NCI-H510A (cell line): ENCODE measurements at places on chromosomes 3 and 15.

GRCh38 chr3:71247221-71247957, 336.1 kb downstream of the FOXP1 start:
- peak; percentile 7 for DNase-seq

DNA sequence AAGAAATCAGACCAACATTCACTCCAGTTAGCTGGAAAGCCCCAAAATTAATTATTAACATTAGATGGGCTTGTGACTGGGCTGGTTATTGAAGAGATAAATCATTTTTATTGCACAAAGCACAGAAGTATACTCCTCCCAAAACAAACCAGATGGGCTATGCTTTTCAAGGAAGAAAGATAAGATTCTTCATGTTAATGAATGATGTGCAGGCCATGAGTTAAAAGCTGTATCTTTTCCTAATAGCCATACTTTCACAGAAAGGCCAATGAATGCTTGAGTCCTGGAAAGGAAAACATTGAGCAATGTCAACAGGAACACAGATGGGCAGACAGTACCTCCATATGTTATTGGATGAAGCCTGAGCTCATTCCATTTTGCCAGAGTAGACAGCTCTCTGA, 55.4 kb downstream of the OCA2 start:
- no peak for DNase-seq

DNA sequence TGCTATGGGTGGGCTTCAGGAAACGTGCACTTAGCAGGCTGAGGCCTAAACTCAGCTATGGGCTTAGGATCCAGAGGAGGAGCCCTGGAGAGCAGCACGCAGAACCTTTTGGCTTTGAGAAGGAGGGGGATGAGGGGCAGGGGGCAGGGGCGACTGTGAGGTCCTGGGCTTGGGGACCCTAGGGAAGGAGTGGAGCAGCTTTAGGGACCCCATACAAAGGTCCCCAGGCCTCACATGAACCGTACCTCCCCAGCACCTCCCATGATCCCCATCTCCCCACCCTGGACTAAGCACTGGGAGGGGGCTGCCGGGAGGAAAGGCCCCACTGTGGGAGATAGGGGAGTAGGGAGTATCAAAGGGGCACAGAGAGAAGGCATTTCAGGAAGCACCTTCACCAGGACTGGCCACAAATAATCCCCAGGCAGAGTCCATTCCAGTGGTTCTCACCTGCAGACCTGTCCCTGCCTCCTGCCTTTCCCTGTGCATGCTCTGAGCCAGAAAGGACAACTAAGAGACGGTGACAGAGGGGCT, 62.0 kb upstream of the KLF13 start:
- DNase-seq = no peak

GRCh38 chr3:131821191-131821762, 213.5 kb downstream of the CPNE4 start:
- DNase-seq = no peak

- DNase-seq = no peak
Observed at GRCh38 chr15:98729446-98730042, 81.2 kb downstream of the IGF1R start.

DNA sequence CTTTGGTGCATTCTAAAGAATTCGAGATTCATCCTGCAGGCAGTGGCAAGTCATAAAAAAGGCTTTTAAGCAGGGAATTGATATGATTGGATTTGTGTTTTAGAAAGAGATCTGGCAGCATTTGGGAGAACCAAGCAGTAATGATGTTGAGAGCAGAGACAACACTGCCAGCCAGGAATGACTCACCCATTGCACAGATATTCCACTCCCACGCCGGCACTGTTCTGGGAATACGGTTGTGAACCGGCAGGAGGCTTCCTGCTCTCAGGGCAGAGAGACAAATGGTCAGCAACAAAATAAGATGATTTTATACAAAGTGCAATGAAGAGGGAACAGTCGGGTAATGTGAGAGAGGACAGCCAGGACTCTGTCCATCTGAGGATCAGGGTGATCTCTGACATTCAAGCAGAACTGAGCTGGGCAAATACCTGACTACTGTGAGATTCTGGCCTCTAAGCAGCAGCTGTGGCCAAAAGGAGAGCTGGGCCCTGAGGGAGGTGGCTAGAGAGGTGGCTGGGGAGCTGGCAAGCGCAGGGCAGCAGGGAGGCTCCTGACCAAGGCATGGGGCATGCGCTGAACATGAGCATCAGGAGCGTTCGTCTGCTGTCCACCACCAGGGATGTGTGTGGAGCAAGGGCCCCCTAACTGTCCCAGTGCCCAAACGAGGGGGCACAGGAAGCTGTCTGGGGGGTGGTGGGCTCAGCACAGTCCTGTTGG, 56.1 kb upstream of the PLXNA1 start:
- DNase-seq = no peak

DNA sequence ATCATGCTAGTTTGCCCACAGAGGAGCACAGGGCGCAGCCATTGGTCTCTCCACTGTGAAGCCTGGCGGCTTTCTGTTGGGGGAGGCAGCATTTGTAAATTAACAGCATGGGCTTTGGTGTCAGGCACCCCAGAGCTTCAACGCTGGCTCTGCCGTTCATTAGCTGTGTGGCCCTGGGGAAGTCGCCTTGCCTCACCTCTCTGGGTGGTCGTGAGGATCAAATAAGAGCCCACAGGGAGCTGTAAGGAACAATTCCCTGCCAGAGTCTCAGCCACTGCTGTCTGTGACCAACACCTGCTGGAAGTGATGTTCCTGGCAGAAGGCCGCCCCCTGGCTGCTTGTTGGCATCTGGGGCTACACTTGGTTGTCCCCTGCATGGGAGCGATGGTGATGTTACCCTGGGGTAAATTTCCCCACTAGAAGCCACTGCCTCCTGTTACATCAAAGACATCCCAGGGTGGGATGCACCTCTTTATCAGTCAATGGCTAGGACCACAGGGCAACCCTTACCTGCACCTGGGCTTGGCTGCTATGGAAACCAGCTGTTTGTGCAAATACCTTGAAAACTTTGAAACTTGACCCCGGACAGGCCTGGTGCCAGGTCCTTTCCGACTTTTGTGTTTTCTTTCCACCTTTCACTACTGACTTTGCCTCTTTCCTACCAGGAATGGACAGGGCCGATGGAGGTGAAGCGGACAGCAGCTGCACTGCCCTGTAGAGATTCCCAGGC, 36.9 kb downstream of the DNASE1L3 start:
- no peak for DNase-seq

DNA sequence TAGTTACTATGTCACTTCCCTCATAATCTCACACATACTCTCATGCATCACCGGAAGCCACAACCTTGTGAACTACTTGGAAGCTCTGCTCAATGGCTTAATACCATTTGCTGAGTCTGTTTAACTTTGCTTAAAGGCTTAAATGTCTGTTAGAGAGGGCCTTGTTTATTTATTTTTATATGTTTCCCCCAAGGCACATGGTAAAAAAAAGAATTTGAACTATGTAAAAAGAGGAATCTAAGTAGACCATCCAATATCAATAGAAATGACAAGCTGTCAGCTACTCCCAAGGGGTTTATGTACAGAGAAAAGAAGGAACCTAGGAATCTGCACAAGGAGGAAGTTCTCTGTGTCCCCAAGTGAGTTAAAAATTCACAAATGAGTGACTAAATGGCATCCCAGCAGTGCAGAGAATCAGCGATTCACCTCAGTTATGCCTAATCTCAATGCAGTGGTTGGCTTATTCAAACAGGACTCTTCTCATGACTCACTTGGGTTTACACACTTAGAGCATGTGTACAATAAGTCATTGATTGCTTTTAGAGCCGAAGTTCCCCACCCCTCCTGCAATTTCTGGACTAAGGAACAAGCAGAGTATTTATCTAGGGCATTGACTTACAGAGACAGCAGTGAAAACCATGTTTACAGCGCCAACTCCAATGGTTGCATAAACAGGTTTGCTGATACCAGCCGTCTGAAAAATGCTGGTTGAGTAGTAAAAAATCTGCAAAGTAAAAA, 24.4 kb downstream of the SLC2A2 start:
- DNase-seq = no peak

- no peak for DNase-seq
Observed at GRCh38 chr15:70210528-70210927, 112.8 kb upstream of the TLE3 start.

DNA sequence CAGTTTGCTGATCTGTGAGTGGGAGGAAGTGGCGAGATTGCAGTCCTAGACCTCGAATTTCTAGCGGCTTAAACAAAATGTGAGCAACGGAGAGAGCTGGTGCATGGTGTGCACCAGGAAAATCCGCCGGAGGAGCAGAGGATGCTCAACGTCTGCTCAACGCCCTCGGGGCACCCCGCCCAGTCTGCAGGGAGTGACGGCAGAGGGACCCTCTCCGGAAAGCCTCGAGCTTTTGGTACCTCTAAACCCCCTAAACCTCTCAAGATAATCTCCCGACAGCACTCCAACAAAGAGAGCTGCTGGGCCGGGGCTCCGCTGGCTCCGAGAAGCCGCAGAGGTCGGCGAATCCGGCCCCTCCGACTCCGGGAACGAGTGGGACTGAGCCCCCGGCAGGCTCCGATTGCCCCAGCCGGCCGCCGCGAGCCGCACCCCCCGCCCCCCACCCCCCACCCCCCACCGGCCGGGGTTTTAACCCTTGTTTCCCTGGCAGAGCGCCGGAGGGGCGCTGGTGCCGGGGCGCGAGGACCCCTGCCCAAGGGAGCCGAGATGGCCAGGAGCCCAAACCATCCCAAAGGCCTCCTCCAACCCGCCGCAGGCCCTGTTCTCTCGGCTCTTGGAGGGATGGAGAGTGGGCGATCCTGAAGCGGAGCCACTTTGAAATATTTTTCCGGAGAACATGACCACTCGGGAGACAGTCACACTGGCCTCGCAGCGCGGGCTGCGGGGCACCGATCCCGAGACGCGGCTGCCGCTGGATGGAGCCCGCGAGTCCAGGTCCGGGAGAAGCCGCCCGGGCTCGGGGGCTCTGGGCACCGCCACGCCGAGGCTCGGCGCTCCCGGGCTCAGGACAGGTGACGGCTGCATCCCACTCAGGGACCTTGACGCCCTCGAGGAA, 1.5 kb downstream of the MEGF11 start:
- peak; percentile 19 for DNase-seq

GRCh38 chr3:60448696-60449095, 802.6 kb downstream of the FHIT start:
- DNase-seq = no peak

DNA sequence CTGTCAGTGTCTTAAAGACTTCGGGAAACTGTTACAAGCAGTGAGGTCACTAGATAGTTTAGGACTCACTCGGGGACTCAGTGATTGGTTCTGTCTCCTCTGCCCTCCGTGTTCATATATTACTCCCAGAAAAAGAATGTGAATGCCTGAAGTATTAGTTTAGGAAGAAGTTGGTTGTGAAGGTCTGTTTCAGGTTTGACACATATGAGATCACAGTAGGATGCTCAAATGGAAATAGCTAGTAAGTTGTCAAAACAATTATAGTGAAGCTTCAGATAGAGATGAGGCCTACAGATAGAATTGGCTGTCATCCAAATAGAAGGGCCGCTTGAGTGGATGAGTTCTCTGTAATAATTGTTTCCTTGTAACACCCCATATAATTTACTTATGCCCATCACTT, 172.6 kb downstream of the PLCL2 start:
- no peak for DNase-seq

DNA sequence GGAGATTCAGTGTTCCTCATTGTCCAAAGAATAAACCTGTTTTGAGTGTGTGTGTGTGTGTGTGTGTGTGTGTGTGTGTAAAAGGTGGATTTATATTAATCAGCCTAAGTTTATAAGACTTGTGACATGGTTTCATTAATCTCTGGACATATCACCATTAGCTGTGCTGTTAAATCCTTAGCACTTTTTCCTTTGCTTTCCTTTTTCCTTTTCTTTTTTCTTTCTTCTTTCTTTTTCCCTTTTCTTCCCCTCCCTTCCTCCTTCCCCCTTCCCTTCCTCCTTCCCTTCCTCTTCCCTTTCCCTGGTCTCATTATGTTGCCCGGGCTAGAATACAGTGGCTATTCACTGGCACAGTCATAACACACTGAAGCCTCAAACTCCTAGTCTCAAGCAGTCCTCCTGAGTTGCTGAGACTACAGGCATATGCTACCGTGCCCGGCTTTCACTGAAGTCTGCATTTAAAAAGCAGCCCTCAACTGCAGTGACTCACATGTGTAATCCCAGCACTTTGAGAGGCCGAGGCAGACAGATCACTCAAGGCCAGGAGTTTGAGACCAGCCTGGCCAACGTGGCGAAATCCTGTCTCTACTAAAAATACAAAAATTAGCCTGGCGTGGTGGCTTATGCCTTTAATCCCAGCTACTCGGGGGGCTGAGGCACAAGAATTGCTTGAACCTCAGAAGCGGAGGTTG, 28.6 kb upstream of the ITPKA start:
- DNase-seq = no peak
